ENCODE measurements at places on chromosomes 2 and 18.

DNA sequence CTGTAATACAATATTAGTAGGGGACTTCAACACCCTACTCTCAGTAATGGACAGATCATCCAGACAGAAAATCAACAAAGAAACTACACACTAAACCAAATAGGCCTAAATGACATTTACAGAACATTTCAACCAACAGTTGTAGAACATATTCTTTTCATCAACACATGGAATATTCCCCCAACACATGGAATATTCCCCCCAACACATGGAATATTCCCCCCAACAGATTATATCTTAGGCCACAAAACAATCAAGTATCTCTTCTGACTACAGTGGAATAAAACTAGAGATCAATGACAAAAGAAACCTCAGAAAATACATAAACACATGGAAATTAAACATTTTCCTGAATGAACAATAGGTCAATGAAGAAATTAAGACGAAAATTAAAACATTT, 187.2 kb upstream of the RBBP8 start:
- DNase-seq: no peak

DNA sequence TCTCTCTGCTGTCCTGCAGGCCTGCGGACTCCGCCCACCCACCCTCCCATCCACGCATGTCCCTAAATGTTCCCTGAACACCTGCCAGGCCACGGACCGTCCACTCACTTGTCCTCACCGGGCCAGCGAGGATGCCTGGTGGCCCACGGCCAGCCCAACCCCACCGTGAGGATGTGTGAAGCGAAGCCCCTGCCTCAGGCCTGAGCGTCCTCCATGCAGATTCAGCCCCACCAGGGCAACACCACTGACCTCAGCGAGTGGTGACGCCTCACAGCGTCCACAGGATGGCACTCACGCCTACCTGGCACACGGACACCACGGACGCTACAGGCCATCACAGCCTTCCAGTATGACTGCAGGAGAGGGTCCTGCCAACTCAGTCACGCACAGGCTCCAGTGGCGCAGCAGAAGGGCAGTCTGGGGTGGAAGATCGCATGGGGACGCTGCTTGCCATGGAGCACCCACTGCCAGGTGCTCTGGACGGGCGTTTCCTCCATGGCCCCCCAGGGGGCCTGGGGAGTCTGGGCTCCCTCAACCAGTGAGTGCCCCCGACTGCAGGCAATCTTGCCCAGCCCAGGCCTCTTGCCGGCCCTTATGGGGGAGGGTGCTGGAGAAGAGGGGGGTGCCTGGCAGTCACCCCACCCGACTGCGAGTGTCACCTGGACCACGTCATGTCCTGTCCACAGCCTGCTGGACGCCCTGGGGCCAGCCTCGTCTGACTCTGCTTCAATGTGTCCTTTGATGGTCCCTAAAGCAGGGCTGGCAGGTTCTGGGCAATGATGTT, 25.4 kb downstream of the HDAC4 start:
- no peak for DNase-seq

GRCh38 chr2:183123959-183124221, 353 bp upstream of the NUP35 start:
- DNase-seq: no peak

DNA sequence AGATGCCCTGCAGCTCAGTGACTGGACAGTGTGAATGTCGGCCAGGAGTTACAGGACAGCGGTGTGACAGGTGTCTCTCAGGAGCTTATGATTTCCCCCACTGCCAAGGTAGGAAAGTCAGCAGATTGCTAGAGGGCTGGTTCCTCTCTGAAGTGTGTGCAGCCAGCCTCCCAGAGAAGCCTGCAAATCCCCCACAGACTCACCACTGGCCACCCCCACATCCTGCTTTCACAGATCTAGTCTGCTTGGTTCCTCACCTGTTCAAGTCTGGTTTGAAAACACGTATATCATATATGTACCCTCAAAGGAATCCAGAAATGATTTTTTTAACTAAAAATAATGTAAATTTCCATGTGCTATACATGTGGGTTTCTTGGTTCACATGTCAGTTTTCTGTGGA, 121.1 kb downstream of the LAMA3 start:
- DNase-seq: no peak

DNA sequence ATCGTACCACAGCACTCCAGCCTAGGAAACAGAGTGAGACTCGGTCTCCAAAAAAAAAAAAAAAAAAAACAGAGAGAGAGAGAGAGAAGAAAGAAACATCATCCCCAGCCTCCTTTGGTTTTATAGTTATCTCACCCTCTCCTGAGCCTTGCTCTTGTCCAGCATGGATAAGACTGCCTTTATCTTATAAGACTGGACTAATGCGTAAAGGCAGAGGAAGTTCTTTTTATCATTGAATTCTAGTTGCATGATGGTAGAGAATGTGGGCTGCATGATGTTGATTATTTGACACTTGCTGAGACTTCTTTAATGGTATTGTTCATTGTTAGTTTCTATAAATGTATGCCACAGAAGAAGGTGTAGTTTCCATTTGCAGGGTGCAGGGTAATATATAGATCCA, 124.4 kb downstream of the ZBTB7C start:
- no peak for DNase-seq
